ENCODE measurements at places on chromosomes 4 and X.

DNA sequence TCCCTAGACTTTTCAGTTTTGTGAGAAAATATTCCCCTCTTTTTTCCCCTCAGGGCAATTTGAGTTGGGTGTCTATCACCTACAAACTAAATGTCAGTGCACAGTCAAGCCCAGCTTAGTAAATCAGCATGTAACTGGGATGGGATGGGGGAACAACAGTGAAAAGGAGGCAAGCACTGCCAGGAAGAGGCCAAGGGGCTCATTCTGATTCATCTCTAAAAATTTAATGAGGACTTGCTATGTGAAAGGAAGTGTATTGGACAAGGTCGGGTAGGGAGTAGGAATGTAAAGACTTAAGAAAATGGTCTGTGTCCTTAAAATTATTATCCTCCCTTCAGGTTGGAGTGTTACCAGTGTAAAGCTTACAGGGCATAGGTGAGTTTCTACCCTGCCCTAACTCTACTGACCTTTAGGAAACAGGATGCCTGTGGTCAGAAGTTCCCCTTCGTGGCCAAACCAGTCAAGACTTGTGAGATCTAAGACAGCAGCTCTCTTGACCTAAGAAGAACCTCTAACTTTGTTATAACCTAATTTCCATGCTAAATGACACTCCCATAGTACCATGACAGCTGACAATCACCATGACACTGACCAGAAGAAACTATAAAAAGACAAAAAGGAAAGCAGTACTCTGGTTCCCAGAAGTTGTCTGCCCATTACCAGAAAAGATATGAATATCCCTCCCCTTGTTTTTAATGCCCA is 194.4 kb upstream of the LDB2 start:
- DNase-seq: no peak

GRCh38 chr4:97317201-97317600 is 826.1 kb downstream of the STPG2 start:
- DNase-seq: no peak

DNA sequence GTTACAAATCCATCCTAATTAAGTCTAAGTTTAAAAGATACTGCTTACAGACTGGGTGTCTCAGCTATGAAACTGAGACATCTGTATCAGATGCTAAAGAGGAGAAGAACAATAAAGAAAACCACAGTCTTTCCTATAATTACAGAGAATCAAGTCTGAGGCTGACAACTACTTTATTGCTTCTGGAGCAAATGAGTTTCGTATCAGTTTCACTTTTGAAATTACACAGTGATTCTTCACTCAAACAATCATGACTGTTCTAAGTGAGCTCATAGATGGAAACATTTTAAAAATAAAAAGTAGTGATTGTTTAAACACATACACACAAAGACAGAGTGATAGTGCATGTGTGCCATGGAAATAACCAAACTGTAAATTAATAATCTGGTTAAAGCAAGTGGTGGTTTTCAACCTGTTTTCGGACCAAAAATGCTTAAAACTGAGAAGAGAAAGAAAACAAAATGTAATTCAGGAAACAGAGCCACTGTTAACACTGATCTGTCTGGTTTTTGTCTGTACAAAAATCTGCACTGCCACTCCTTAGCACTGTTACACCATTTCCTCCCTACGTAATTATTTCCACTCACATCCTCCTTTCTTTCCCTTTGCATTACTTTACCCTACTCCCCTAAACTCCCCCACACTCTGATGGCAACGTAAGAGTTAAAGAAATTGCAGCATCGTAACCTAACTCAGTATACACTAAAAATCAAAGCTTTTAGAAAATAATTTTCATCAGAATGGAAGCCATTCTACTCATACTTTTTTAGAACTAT is 12.5 kb downstream of the RFC1 start:
- DNase-seq: no peak

DNA sequence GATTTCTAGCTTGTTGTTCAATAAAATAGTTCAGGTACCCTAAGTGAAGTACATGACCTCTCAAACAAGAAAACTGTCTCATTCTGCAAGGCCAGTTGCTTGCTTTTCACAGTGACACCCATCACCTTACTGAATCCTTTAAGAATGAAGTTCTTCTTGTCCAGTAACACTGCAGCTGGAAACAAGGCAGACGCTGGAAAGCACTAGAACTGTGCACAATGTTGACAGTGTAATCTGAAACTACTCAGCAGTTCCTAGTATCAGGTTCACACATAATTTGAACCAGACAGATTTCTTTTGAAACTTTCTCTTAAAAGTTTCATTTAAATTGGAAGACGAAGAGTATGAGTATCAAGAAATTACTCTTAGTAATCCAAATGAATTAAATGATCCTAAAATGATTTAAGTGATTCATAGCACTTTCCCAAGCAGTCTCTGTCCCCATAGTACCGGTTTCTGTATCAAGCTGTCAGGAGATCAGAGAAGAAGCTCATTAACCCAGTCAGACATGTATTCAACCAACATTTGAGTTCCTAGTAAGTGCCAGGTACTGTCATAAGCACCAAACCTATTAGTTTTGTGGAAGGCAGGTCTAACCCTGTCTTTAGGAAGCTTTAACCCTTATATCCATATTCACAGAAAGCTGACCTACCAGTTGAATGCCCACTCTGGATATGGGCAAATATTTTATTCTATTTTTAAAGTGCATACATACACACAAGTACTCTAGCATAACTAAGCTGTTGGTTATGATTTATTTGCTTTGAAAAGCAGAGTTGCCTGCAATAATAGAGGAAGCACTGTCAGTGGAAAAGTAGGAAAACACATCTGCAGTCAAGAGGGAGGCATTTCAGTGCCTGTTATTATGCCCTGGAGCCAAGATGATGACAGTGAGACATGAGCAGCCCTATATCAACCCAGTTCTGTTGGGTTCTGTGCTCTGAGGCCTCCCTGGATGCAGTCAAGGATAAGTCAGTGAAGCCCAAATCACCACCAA is 63.6 kb downstream of the PALLD start:
- no peak for DNase-seq

GRCh38 chrX:94932278-94932965 is 1258.4 kb downstream of the FAM133A start:
- DNase-seq: no peak

DNA sequence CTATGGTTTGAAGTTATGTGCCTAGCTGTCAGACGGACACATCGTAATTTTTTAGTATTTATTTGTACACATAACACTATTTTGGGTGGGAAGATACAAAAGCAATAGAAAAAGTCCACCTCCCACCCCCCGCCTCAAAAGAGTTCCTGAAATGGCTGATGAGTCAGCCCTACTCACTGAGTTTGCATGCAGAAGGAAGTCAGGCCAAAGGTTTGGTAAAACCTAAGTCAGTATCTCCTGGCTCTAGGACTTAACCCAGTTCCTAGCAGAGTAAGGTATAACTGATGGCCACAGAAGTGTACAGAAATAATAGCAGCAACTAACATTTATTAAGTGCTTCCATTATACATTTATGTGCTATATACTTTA is 2.9 kb upstream of the KLHL2 start:
- no peak for DNase-seq

GRCh38 chr4:159143687-159144086 is 40.8 kb downstream of the RAPGEF2 start:
- no peak for DNase-seq

DNA sequence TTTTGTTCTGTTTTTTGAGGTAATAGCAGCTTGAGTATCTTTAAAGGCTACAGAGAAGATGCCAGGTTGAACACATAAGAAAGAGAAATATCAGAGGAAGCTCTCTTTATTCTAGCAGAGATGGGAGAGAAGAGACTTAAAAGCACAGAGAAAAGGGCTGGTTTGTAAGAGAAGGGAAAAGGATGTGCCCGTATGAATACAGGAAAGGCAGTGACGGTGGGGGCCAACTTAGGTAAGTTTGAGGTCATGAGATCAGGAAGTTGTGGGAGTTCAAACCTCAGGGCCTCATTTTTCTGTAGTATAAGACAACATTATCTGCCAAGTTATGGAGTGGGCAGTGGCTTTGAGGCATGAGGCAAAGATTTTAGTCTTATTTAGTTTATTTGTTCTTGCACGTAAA is 121.3 kb upstream of the S100G start:
- DNase-seq: peak; percentile 6

DNA sequence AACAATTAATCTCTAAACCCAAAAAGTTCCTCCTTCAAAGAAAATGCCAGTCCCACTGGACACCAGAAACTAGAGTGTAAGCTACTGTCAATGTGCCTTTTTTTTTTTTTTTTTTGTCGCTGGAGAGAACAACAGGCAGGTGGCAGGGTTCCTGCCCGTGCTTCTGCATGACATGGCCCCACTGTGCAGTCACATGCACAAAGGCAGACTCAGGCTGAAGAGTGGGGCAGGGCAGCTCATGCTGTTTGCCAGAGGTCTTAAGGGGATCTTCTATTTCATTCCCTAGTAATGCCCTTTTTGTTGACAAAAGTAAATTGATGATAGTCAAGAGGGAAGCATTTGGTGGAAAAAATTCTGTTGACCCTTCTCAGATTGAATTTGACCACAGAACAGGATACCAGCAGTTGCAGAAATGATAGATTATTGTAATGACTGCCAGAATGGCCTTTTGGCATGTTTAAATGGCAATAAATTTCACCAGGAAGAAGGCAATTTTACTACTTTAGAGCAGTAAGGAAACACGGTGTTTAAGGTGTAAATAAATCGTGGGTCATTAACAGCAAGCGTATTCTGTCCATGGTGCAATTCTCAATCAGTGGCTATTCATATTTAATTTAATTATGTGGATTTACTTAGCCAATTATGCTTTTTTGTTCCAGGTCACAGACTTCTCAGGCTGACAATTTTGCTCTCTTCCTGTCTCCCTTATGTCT is 80.9 kb downstream of the NKX6-1 start:
- DNase-seq: no peak

DNA sequence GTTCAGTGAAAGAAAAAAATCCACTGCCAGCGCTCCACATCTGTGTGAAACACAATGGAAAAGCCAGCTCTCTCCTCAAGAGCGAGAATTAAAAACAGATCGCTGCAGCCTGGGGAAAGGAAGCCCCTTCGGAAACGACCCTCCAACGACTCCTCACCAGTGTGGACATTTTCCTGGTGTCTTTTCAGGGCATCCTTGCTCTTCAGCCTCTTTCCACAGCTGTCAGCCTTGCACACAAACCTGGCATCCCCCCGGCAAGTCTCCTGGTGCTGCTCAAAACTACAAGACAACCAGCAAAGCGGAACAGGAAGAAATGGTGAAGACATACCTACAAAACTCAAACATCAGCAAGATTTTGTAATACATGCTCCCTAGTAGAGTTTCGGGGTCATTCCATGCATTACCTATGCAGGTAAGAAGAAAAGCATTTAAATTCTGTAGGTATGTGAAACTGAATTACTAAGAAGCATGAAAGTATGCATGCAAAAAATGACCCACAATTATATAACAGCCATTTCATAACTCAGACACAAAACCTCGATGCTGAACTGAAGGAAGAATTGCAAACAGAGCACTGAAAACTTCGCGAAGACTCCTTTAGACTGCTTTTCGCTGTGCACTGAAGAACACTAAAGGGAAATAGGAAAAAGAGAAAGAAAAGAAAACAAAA is 106.1 kb downstream of the PRDM5 start:
- no peak for DNase-seq

- no peak for DNase-seq
These were observed 58.7 kb downstream of the SCFD2 start for GRCh38 chr4:53307210-53307609.

DNA sequence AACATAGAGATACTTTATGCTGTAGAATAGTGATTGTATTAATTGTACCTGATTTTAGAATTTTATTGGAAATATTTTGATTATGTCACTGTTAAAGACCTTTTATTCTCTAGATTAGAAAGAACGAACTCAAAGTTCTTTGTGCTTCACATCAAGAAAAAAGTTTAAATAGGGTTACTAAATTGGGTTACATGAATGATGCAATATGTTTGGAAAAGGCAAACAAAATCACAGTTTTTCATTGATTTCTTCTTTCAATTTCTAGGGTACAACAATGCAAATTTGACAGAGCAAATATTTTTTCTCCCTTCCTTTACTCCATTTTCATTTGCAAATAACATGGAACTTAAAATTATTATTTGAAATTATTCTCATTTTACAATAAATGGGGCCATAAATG is 24.0 kb upstream of the ANKRD50 start:
- DNase-seq: no peak

Data from T-helper 17 cell (primary cell).